ENCODE measurements at places on chromosomes 5 and 9.

GRCh38 chr5:139664086-139664693 is 16.0 kb downstream of the CXXC5 start:
- DNase-seq, result no peak

- no peak for DNase-seq
Measured at GRCh38 chr9:25282946-25283345, 395.3 kb downstream of the TUSC1 start.

DNA sequence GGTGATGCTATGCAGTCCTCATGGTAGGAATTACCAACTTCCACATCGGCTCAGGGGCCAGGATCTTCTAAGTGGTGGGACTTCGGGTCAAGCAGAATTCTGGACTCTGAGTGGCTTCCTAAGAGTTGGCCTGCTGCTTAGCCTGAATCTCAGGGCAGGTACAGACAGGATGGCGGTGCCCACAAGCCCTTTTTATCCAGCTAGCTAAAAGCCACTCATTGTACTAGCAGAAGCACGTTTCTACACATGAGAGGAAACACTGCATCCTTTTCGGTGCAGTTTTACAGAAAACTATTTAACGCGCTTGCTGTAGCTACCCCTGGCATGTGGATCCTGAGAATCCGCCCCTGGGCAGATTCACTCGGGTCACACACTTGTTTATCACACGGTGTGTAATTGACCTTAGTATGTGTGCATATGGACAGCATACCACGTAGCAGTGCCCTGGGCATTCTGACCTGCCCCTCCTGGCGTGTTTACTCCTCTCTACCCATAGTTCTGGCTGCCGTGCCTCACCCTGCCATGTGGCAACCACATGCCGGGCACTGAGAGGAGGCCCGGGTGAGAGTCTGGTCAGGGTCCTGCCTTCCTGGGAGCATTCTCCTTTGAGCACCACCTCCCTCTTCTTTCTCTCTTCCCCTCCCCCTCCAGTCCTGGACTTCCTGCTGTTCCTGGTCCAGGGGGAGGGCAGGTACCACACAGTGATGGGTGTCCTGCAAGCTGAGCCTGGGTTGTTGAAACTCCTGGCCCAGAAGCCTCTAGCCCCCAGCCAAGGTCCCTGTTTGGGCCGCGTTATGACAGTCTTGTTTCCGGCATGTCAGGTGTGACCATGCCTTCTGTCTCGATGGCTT is 65.9 kb downstream of the DAB2IP start:
- no peak for DNase-seq

DNA sequence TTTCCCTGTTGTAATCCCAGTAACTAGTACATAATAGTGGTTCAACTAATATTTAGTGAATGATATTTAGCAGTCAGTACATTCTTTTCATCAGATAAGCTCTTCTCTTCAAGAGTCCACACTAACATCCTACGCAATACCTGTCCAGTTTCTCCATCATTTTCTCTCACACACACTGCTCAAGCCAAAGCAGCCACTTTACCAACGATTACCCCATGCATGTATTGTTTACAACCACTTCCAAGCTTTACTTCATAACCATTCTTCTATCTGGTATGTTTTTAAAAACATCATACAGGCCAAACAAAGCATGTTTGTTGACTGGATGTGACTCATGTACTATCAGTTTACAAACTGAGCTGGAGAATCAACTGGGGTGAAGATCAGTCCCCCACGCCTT is 7.3 kb downstream of the UBTD2 start:
- DNase-seq, result no peak

DNA sequence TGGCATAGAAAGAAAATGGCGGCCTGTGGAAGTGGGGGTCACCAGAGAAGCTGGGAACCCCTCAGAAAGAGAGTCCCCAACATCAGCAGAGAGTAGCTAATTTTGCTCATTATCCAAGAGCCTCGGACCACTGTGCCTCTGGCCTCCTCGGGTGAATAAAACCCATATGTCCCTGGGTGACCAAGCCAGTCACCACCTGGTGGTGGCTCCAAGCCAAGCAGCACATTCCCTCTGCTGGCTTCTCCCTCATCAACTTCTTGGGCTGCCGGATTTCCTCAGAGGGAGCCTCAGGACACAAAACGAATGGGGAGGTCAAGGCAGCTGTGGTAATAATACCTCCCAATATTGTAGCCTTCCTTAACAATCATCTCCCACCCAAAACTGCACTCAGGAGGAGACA is 242.5 kb downstream of the NFIB start:
- DNase-seq, result no peak

DNA sequence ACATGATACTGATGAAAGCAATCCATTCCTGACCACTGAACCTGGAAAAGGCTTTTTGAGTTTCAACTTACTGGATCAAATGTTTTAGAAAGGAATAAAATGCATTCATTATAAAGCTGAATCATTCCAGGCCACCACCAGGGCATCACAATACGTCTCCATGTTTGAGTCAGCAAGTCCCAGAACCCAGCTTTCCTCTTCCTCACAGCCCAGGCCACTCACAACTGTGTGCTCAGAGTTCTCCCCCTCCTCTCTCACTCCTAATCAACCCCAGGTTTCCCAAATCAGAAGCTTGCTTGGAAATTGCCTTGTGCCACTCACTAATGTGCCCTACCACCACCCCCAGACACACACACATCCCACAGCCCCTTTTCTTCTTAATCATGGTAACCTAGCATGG is 91.7 kb downstream of the GNA14 start:
- no peak for DNase-seq

DNA sequence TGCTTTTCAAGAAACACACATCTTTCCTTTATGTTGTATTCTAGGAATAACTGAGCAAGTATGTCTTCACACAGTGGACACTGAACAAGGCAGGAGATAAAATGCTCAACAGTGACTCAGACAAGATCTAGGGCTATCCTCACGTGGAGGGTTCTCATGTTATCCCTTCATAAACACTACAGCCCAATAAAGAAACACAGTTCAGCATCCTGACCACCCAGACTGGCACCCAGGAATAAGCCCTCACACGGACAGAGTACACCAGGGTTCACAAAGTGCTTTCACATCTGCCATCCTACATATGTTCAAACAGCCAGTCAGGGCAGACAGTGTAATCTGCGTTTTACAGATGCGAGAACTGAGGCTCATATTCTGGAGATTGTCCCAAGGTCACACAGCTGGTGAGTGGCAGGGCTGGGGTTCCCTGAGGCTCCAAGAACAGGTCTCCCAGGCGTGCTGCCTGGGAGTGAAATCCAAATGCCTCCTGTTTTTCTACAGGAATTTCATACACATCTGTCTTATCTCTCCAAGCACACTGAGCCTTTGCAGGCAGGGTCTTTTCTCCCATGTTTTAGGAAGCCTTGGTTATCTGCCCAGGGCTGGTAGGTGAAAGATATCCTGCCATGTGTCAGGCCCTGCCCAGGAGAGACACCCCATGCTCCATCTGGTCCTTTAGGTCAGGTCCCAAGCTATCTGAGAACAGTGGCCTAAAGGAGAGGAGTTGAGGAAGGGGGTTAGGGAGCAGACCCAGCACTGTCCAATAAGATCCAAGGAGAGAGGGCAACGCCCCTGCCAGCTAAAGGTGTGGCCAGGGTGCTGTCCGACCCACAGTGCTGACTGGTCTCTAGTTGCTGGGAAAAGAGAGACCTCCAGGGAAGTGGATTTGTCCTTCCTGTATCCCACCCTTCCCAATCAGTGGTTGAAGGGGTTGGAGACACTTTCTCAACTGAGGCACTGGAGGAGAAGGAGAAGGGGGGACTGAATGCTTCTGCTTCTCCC is 47.9 kb upstream of the XPA start:
- no peak for DNase-seq

GRCh38 chr5:115463983-115464382 is 80.6 kb downstream of the FEM1C start:
- no peak for DNase-seq

DNA sequence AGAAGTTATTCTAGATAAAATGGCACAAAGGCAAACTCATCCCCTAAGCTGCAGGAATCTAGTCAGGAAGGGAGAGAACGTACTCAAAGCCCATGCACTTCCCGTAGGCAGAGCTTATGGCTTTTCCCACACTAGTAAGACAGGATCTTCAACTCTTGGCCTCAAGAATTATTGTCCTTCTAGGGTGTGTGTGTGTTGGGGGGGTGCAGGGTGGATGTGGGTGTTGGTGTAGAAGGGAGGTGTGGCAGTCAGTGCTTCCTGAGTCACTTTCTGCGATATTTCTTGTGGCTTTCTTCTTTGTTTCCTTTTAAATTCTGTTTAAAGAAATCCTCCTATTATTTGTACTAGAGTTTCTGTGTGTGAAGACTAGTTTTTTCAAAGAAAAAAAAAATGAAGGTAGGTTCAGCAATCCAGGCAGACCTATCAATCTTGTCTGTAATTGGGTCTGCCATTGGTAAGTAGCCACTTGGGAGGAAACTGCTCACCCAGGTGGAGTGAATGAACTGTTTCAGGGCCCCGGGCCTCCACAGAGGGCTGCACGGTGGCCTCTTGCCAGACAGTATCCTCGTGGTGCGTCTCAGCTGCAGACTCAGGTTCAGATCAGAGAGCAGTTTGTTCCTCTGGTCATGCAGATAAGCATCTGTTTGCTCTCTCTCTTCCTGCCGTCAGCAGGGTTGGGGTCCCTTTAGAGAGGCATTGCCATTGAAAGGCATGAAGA is 131.9 kb downstream of the NPR3 start:
- DNase-seq, result no peak

DNA sequence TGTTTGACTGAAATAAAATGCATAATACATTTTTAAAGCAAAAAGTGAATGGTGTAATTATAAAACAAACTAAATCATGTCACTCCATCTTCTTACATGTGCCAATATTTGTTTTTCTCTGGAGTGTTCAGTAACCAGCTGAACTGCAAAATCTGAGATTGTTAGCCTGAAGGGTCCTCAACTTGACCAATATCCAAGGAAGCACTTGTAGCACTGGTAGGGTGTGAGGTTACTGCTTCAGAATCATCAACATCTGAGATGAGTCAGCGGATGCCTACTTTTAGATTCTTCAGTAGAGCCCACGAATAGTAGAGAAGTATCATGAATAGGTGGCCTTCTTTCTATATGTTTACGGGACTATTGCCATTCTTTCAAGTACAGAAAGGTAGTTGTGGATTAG is 226.7 kb downstream of the TLE4 start:
- DNase-seq, result no peak

- DNase-seq, result no peak
Measured at GRCh38 chr5:159333545-159333925, 3.2 kb upstream of the IL12B start.

DNA sequence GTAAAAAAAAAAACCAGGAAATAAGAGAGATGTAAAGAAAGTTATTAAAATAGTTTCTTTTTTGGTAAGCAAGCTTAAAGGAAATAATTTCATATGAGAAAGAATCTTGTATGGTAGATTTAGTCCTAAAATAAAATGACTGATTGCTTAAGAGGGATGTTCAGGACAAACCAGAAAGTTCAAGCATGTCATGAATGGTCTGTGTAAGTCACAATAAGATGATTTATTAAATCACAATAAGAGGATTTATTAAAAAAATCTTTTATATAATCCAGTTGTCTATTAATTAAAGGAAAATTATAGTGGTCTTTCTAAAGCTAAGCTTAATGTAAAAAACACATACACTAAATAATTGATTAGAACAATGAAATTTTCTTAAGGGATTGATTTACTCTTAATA is 91.8 kb upstream of the OR13F1 start:
- DNase-seq, result no peak

GRCh38 chr5:2753452-2754420 is 2.3 kb upstream of the IRX2 start:
- DNase-seq, result no peak

DNA sequence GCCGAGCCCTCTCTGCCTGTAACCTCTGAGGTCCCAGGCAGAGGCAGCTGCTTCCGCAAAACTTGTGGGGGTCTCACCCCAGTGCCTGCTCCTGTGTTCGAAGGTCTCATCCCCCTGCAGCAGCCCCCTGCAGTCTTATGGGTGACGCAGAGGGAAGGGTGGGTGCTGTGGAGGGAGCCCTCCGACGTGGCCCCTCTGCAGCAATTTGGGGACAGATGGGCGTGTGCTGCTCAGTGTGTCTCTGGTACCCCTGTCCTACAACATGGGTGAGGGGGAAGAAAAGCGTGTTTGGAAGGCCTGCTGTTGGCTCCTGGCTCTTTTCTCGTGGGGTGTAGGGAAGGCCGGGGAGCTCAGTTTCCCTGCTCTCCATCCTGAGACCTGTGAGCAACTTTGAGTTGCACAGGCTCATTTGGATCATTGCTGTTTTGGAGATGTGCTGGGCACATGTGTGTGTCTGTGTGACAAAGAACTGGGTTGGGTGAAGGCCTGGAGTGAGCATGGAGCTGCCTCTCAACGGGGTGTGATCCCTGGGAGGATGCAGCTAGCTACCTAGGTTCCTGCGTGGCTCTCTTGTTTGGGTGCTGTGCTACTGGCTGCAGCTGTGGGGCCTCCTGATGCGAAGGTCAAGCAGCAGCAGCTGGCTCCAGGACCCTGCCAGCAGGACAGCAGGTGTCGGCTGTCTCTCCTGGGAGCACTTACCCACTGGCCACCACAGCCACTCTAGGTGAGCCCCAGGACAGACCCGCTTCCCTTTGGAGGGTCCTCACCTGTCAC is 179.6 kb upstream of the PITX1 start:
- no peak for DNase-seq

- DNase-seq, result no peak
Measured at GRCh38 chr5:74430631-74431289, 209.8 kb downstream of the ENC1 start.

DNA sequence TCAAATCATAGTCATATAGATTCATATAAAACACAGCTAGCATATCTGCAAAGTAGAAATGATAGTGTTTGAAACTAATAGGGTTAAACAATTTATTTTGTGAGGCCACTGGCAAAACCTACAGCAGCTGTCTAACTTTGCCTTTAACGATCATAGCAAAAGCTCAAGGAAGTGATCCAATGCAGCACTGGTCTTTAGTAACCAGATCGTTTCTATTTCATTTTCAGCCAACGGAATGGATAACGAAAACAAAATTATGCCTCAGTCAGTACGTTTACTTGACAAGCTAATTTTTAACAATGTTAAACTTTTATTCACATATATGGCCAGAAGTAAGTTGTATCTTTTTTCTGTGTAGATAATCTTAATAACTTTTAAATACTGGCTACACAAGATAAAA is 17.7 kb downstream of the MLLT3 start:
- no peak for DNase-seq

DNA sequence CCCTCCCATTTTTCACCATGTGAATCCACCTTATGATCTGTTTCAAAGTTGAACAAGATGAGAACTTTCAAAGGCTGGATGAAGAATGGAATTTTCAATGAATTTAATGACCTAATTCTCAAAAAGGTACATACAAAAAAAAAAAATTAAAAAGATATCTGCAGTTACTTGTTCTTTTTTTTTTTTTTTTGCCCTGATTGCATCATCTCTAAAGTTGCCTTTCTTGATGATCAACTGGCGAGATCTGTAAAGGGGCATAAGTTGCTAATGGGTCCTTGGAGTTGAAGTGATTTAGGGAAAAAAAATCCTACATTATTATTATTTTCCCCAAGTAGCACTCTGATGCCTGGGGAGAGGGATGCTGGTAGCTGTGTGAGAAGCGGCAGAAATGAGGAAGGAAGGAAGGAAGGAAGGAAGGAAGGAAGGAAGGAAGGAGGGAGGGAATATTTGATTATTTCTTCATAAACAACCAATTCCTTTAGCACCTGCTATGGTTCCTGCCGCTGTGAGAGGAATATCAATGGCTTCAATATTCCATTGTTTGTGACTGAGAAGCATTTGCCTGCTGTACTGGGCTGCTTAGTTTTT is 48.8 kb upstream of the CD180 start:
- DNase-seq, result no peak

- DNase-seq, result no peak
Measured at GRCh38 chr9:27041746-27042145, 36.3 kb upstream of the LRRC19 start.
